ENCODE measurements at places on chromosomes 5 and 9.

GRCh38 chr5:120678279-120678678, 214.2 kb downstream of the PRR16 start:
- peak; percentile 41 for DNase-seq

DNA sequence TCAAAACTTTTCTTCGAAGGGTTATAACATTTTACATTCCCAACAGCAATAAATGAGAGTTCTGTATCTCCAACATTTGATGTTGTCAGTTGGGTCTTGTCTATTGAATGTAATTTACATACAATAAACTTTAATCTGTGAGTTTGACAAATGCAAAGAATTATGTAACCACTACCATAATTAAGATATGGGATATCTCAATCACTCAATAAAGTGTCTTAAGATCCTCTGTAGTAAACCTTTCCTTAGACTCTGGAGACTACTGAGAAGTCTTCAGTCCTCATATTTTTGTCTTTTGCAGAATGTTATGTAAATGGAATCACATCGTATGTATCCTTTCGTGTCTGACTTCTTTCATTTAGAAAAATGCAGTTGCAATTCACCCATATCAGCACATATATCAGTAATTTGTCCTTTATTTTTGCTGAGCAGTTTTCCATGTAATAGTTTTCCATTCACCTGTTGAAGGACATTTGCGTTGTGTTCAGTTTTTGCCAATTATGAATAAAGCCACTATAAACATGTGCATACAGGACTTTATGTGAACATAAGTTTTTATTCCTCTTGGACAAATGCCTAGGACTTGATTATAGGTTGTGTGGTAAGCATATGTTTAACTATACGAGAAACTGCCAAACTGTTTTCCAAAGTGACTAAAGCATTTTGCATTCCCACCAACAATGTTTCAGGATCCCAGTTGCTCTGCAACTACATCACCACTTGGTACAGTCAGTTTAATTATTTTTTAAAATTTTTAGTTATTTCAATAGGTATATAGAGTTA, 784.6 kb upstream of the ZNF608 start:
- DNase-seq = no peak

- DNase-seq = no peak
These were observed 1717.1 kb downstream of the EFNA5 start for GRCh38 chr5:105953616-105954015.

- DNase-seq = no peak
These were observed 70.7 kb downstream of the THBS4 start for GRCh38 chr5:80105698-80106439.

DNA sequence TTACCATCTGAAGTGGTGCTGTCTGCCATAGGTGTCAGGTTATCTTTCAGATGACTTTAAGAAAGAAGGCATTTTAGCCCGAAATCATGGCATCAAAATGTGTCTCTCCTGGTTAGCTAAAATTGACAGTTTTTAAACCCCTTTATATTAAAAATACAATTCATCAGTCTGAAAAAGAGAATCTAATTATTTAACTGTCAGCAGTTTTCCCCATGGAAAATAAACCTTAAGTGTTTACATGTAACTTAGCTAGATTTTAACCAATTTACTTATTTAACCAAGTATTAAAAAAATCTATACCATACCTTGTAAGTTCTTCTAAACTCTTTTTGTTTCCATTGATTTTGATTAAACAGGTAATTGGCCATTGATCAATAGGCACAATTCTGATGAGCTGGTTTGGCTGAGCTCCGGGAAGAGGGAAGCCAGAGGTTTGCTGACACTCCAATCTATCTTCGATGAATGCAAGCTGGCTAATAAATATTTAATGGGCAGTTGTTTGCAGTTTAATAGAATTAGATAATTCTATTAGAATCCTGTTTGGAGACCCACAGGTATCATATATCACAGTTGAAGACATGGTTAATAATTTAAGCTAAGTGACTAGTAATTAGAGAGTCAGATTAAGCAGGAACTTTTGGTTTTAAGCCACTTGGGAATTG, 114.0 kb downstream of the MAT2B start:
- no peak for DNase-seq

- no peak for DNase-seq
These were observed 10.9 kb downstream of the DAB2IP start for GRCh38 chr9:121662359-121662758.

- peak; percentile 32 for DNase-seq
These were observed 570.6 kb upstream of the KLF4 start for GRCh38 chr9:108060175-108060574.

DNA sequence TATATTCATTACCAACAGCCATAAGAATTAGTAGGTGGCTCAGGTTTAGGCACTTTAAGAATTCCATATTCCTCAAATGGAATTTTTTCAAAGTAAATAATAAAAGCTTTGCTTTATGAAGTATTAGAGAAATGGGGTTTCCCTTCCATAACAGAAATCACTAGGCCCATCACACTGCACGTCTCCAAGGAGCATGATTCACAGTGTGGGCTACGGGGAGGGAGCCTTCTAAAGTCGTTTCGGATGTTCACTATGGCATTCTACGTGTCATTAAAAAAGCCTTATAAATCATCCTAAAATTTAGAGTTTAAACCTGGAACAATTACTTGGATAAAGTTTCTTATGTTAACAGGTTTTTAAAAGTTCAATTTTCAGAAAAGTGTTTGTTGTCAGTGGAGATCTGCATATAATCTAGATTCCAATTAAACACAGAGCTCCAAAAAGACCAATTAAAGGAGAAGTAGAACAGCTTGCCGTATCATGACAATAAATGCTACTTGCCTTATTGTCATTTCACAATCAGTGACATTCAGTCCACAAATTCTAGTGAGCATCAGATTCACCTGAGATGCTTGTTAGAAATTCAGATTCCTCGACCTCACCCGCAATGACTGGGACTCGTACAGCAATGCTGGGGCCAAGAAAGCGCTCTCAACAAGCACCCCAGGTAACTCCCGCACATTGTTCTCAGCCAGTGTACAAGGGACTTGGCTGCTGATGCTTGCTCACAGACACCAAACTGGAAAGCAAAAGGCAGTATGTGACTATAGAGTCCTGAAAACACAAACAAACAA, 115.7 kb downstream of the NFIB start:
- DNase-seq = no peak

DNA sequence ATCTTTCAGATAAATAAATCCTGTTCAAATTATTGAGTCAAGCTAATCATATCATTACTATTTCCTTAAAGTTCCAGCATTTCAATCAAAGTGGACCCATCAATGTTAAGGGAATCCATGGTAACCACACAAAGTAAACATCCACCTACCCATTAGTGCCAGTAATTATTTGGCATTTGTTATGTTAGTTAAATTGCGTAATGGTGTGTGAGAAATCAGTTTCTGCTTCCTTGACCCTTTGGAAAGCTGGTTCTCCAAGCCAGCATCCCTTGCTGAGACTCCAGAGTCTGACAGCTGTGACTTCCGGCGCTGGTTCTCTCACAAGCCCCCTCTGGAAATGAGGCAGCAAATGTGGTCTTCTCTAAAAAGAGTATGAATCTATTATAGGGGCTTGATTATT, 308.6 kb upstream of the EFNA5 start:
- DNase-seq = peak; percentile 35

DNA sequence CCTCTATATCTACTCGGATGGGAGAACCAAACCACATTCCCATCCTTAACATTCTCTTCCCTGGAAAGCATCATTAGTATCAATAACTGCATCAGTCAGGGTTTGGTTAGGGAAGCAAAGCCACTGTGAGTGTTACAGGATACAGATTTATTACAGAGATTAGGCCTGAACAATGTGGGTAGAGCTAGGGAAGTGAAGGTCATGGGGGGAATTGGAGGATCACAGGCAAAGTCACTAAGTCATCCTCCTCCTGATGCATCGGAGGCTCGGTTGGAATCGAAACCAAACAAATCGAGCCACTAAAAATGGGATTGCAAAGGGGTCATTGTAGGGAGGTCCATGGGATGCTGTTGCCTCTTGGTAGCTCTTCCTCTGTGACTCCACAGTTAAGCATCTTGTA, 61.8 kb upstream of the ZBTB43 start:
- no peak for DNase-seq

DNA sequence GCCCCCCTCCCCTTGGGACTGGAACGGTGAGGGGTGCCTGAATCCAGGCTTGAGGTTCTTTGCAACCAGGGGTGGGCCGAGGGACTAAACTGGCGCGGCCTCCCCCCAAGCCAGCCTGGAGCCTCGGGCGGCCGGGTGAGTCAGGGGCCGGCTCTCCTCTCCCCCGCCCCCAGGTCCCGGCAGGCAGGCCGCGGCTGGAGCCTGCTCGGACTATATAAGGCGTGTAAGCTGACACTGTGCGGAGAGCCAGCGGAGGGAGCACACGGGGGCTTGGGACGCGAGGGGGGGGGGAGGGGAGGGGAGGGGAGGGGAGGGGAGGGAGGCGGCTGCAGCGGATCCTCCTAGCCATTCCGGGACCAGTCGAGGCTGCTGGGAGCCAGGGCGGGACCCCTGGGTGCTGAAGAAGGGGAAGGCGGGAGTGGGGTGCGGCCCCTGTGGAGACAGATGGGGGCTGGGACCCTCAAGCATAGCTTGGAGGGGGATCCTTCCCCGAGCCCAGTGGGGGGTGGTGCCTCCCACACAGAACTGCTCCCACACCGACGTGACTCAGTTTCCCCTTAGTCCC, 595 bp downstream of the PDLIM7 start:
- DNase-seq = peak; percentile 95
